ENCODE measurements at places on chromosomes 1 and 21. TPM values are rescaled to one million over a fixed set of nuclear protein-coding genes. Genes with fewer than 3 reads are reported as not detected.

DNA sequence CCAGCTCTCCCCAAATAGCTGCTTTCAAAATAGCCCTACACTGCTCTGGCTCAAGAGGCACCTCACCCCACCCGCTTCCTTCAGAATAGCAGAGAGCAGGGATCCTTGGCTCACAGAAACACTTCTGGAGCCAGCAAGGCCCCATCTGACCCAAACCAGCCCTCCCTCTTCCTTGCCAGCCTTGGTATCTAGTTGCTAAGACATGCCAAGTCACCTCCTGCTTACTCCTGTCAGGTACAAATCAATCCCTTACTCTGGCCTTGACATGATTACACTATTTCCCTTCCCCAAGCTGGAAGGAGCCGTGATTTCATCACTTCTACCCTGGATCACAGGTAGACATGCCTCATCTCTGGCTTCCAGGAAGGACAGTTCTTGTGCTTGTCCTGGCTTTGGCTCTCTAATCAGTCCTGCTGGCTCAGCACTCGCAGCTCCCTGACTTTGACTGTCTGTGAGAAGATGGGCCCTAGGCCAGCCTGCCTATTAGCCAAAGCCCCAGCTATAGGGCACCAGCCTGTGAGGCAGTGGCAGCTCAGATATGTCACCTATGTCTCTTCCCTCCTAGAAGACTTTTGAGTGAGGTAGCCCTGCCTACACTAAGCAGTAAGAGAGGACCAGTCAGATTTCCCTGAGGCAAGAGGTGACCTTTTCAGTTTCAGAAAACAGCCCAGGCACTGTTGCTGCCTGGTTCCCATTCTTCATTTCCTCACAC is 8.9 kb upstream of the MUTYH start:
- peak; percentile 20 for DNase-seq

GRCh38 chr1:67290236-67290635 is 17.4 kb upstream of the IL12RB2 start:
- DNase-seq: no peak

- no peak for DNase-seq
Measured at GRCh38 chr1:218433744-218434143, 88.6 kb downstream of the TGFB2 start.

DNA sequence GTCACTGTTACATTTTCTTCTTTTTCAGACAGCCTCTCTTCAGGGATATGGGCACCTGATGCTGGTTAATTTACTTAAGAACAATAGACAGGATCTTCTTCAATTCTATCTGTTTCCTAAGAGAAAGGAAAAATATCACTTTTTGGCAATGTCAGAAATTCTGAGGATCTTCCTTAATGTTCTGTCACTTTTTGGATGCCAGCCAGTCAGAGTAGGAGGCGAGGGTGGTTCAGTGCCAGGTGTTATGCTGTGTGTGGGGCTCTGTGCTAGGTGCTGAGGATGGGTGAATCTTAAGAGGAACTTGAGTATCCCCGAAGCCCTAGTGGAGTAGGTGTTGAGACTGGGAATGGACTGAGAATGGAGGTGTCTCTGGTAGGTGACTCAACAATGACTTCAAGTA is 133.5 kb downstream of the UCK2 start:
- no peak for DNase-seq

DNA sequence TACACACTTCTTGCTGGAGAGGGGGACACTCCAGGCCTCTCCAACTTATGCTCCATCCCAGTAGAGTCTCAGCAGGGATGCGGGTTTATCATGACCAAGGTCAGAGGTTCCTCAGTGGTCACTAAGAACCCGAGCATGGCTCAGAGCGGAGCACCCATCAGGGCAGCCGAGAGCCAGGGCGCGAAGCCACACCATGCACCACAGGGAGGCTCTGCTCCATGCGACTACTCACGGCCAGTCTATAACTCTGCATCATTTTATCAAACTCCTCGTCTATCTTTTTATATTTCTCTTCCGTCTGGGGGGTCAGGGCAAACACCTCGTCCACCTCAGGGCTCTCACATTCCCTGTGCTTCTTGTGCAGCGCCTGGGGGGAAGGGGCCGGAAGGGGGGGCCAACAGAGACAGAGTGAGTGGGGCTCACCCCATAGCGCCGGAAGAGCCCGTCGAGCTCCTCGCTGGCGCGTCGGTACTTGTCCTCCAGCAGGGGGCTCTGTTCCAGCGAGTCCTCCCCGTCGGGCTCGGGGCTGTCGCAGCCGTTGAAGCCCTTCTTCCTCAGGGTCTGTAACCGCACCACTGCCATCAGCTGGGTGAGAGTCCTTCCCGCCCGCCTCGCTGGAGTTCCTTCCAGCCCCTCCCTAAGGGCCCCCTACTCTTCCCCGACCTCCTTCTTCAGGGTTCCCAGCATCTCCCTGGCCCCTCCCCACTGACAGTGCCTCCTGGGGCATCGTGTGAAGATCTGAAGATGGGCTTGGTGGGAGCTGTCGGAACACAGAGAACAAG is 20.0 kb downstream of the MEF2D start:
- no peak for DNase-seq

The SPRR2B gene
- total RNA-seq: not detected
